Activated CD8-positive, alpha-beta memory T cell treated with anti-CD3 and anti-CD28 coated beads for 1 hour (primary cell): ENCODE measurements at places on chromosomes 4 and X.

DNA sequence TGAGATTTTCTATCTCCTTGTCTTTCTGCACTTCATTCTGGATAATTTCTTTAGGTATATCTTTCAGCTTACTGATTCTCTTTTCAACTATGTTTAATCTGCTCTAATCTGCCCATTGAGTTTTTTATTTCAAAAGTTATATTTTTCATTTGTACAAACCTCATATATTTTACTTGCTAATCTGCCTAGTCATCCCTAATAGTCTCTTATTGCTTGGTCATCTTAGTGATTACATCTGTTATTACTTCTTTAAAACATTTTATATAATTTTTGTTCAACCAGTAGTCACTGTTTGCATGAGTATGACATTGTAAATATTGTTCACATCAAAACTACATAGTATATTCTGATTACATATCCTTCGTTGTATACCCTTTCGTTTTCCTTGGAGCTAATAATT, 32.4 kb downstream of the KANTR start:
- DNase-seq: no peak

DNA sequence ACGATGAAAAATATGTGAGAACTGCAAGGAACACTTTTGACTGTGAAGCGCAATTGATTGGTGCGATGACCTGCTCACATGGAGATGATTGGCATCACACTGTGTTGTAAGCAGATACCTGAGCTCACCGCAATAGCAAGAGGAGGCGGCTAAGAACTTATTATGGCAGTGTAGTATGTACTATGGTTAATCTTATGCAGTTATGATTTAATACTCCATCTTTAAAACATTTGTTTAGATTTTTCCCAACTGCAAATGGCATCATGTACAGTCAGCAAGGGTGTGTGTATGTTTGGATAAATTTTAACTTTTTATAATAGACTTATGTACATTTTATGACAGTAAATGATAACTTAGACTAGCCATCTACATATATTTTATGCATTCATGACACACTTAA, 25.5 kb downstream of the PRIMPOL start:
- DNase-seq: no peak

GRCh38 chr4:18981234-18981615, 959.7 kb upstream of the LCORL start:
- DNase-seq: no peak

- DNase-seq: no peak
These were observed 148.6 kb downstream of the RBMX2 start for GRCh38 chrX:130550351-130550750.
